ENCODE measurements at places on chromosomes 7 and 10. TPM values are rescaled to one million over a fixed set of nuclear protein-coding genes. Genes with fewer than 3 reads are reported as not detected.

Gene DRGX
- not detected for total RNA-seq

Gene LRMDA
- 24.0 TPM for total RNA-seq

Gene NXPH1
- not detected for total RNA-seq

Gene CHN2
- total RNA-seq = 45.2 TPM

Gene UNCX
- total RNA-seq = not detected

Gene PSTK
- total RNA-seq = 2.6 TPM

Gene SLC13A1
- not detected for total RNA-seq

Gene ZNF804B
- not detected for total RNA-seq

Gene CYP3A7
- not detected for total RNA-seq

Gene MEOX2
- 0.75 TPM for total RNA-seq

GRCh38 chr10:20993830-20994527, 96.9 kb upstream of the NEBL start:
- H3K27ac ChIP-seq = no peak overlapping the region
- no peaks in the 10 kb centered on the region for H3K36me3 ChIP-seq
- no peak for DNase-seq
- H3K4me1 ChIP-seq = no peaks in the 10 kb centered on the region
- H3K27me3 ChIP-seq = no peaks in the 10 kb centered on the region

DNA sequence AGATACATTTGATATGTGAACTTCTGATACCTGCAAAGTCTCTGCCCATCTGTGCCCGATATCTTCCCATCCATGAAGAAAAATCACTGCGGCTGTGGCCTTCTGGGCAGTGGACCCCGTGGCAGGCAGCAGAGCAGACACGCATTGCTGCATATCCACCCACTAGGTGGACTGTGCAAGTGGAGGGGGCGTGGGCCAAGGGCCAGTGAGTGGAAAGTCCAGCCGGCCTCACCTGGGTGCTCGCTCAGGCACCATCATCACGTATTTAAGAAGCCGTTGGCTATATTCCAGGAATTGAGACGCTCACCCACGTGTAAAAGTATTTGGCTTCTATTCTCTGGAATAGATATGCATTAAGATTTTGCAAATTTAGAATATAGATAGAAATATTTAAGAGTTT, 30.8 kb upstream of the SLC13A1 start:
- no peak overlapping the region for H3K4me3 ChIP-seq
- DNase-seq = no peak
- H3K27me3 ChIP-seq = no peaks in the 10 kb centered on the region
- H3K27ac ChIP-seq = no peak overlapping the region
- H3K4me1 ChIP-seq = no peaks in the 10 kb centered on the region
- no peaks in the 10 kb centered on the region for H3K36me3 ChIP-seq

- H3K27ac ChIP-seq = no peak overlapping the region
- no peak overlapping the region for H3K4me3 ChIP-seq
- H3K27me3 ChIP-seq = no peaks in the 10 kb centered on the region
- DNase-seq = no peak
Measured at GRCh38 chr7:74430961-74431466, 22.7 kb upstream of the GTF2IRD1 start.

GRCh38 chr7:73994023-73994422, 34.0 kb upstream of the ELN start:
- H3K4me3 ChIP-seq = no peak overlapping the region
- no peak for DNase-seq
- H3K36me3 ChIP-seq = no peaks in the 10 kb centered on the region
- no peak overlapping the region for H3K27ac ChIP-seq

DNA sequence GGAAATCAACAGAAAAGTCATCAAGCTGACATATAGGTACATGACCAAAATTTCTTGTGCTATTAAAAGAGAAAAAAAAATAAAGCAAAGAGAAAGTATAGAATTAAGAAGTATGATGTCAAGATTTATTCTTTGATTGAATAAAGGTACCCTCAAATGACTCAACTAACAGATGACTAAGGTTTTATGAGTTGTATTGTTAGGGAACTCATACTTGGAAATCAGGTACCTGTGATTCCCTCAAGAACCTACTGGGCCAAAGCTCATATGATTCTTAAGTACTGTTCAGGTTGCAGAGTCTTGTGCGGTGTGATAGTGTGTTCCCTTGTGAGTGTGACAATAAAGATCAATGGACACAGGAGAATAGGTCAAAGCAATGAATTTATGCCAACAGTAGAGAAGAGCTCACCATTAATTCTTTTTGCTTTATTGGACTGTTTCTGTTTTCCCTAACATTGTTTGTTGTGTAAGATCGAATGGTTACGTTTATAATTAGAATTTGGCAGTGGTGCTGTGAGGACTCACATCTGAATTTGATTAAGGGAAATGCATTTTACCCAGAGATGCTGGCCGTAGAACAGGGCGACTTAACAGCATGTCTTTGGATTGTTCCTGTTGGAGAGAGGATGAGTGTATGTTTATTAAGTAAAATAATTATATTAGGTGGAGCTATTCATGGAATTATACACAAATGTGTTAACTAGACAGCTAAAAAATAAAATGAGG, 293.2 kb upstream of the SEMA3D start:
- H3K4me3 ChIP-seq = no peak overlapping the region
- no peaks in the 10 kb centered on the region for H3K4me1 ChIP-seq
- DNase-seq = no peak

DNA sequence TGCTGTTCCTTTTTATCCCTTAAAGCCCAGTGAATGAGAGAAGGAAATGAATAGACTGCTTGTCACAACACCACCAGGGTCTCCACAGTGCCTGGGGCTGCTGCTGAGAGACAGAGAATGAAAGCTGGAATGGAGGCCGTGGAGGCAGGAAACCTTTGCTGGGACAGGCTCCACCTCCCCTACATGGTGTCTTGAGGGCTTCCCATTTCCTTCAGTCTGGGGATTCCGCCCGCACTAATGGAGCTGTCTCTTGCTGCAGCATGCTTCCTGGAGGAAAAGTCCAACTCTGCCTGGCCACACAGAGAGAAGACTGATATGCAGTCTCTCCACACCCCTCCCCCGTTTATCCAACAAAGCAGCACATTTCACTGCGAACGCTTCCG, 54.5 kb downstream of the LRRC4 start:
- no peak for DNase-seq
- H3K4me1 ChIP-seq = no peaks in the 10 kb centered on the region
- H3K4me3 ChIP-seq = no peak overlapping the region
- no peak overlapping the region for H3K27ac ChIP-seq
- H3K27me3 ChIP-seq = no peaks in the 10 kb centered on the region

DNA sequence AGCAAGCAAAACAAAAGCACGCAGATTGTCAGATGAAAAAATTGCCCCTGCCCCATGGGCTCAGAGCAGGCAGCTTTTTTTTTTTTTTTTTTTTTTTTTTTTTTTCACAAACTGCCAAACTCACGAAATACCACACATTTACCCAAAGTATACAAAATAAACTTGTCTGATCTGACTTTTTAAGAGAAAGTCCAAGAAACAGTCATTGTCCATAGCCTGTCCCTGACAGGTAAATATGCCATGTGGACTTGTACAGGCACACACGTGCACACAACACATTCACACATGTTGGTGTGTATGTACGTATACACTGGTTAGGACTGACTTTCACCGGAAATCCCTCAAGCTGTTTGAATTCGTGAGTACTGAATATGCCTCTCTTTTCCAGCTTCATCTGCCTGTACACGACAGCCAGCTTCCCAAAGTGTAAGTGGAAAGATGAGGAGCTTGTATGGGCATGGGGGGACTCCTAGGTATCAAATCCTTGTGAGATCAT, 929 bp upstream of the HGF start:
- H3K27me3 ChIP-seq = no peaks in the 10 kb centered on the region
- H3K27ac ChIP-seq = peak overlapping the region; percentile 64
- H3K4me3 ChIP-seq = no peak overlapping the region
- no peaks in the 10 kb centered on the region for H3K4me1 ChIP-seq
- no peak for DNase-seq

DNA sequence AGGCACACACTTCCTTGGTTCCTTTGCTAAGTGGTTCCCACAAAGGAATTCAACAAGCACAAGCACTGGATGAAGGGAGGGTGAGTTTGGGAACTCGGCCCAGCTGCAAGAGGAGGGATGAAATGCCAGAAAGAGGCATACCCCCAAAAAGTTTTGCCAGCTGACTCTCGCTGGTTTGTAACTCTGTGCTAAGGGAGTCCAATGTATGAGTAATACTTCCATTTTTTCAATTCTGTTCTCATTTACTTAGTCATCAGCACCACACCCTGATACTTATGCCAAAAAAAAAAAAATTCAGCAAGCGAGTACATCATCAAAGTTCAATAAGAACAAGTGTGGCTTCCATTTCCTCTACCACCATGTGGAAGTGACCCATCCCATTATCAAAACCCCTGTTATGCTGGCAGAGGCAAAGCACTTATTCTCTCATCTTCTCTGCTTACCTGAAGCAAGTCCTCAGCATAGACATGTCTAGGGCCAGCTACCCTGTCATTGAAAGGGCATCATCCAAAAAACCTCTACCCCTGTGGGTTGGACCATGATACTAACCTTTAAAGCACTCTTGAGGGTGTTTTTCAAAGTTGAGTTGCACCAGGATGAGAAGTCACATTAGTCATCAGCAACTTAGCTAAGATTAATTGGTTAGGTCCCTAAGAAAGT, 6.9 kb upstream of the HYCC1 start:
- no peak for DNase-seq
- H3K27ac ChIP-seq = peak overlapping the region; percentile 23
- H3K4me1 ChIP-seq = peaks cover 8% of the 10 kb centered on the region
- H3K4me3 ChIP-seq = no peak overlapping the region

DNA sequence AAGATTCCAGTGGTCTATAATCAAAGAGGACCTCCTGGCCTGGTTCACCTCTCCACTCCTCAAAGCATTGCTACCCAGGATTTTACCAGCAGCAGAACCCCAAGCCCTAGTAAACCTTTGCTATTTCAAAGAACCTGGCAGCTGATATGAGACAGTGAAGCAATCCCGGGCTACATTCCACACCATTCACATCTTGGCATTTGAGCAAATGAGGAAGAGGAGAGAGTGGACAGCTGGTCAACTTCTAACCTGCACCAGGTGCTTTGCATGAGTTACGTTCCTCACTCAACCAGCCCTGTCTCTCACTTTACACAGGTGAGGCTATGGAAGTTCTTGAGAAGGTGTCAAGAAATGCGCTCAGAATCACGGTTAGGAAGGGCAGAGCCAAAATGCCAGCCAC, 1.1 kb downstream of the CCDC3 start:
- H3K36me3 ChIP-seq = no peaks in the 10 kb centered on the region
- no peak for DNase-seq
- H3K27me3 ChIP-seq = peaks cover 34% of the 10 kb centered on the region
- H3K4me1 ChIP-seq = peaks cover 22% of the 10 kb centered on the region
- H3K27ac ChIP-seq = no peak overlapping the region

GRCh38 chr7:12941512-12941911, 254.1 kb downstream of the ARL4A start:
- H3K27ac ChIP-seq = no peak overlapping the region
- H3K36me3 ChIP-seq = no peaks in the 10 kb centered on the region
- DNase-seq = no peak
- H3K27me3 ChIP-seq = no peaks in the 10 kb centered on the region

GRCh38 chr7:121395494-121395960, 581 bp downstream of the FAM3C start:
- H3K4me1 ChIP-seq = peaks cover 54% of the 10 kb centered on the region
- H3K27ac ChIP-seq = peak overlapping the region; percentile 91
- DNase-seq = peak; percentile 91
- H3K4me3 ChIP-seq = peak overlapping the region; percentile 89
- no peaks in the 10 kb centered on the region for H3K36me3 ChIP-seq
- no peaks in the 10 kb centered on the region for H3K27me3 ChIP-seq

GRCh38 chr10:33817605-33818004, 483.1 kb upstream of the NRP1 start:
- no peak overlapping the region for H3K27ac ChIP-seq
- no peak overlapping the region for H3K4me3 ChIP-seq
- no peaks in the 10 kb centered on the region for H3K27me3 ChIP-seq
- DNase-seq = no peak

DNA sequence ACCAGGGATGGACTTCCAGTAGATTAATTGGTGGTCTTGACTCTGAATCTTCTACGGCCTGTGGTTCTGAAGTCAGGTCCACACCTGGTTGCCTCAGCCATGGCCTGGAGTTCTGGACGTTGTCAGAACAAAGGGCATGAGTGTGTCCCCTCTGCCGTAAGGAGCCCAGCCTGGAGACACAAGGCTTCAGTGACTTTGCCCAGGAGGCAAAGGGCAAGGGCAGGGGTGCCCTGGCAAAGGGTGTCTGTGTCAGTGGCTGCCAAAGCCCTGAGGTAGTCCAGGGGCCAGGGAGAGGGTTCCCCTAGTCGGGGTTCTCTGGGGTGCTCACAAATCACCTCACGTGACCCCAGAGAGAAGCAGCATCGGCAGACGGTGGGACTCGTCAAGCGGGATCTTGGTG, 273.2 kb upstream of the ZNF32 start:
- H3K4me3 ChIP-seq = no peak overlapping the region
- DNase-seq = no peak
- no peaks in the 10 kb centered on the region for H3K27me3 ChIP-seq
- H3K27ac ChIP-seq = no peak overlapping the region

DNA sequence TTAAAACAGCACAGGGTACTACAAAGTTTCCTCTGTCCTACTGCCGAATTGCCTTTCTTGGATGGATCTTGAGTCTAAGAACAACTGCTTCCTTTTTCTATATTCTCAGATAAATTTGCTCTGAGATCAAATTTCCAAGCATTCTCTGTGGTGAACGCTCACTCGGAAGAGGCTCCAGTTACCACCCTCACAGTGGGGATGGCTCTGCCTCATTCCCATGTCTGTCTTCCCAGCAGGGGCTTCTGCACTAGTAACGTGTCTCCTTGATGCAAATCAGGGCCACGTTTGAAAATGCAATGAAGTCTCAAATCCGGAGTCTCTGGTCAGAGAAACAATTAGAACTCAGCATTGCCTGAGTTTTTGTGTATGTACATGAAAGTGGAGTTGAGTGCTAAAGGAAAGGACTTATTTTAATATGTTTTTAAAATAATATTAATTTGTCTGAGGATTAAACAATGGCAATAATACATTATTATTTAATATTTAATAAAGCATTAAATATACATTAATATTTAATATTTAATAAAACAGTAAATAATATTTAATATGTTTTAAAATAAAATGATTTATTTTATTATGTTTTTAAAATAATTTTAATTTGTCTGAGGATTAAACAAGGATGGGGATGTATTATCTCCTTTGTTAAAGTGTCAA, 61.8 kb downstream of the INHBA start:
- DNase-seq = no peak
- H3K27ac ChIP-seq = no peak overlapping the region
- no peaks in the 10 kb centered on the region for H3K27me3 ChIP-seq
- no peaks in the 10 kb centered on the region for H3K4me1 ChIP-seq
- no peak overlapping the region for H3K4me3 ChIP-seq

GRCh38 chr7:2164646-2165045, 68.1 kb downstream of the MAD1L1 start:
- no peaks in the 10 kb centered on the region for H3K36me3 ChIP-seq
- DNase-seq = no peak
- no peaks in the 10 kb centered on the region for H3K27me3 ChIP-seq
- H3K27ac ChIP-seq = no peak overlapping the region
- peaks cover 16% of the 10 kb centered on the region for H3K4me1 ChIP-seq

DNA sequence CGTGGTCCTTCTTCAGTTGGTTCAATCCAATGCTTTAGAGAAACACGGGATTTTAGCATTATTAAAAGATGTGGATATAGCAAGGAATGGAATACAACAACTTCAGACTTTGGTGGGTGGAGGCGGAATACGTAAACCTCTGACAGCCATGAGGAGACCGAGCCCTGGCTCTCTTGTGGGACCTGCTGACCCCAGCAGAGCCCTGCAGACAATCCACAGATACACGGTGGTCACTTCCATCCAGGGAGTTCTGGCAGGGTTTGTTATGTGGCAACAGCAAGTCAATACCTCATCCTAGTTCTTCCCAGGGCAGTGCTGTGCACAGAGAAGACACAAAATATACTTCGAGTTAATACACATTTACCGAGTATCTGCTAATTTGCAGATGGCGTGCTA, 118.5 kb upstream of the DIP2C start:
- H3K4me1 ChIP-seq = peaks cover 15% of the 10 kb centered on the region
- peaks cover 79% of the 10 kb centered on the region for H3K36me3 ChIP-seq
- H3K27me3 ChIP-seq = no peaks in the 10 kb centered on the region
- H3K4me3 ChIP-seq = no peak overlapping the region
